Chondrocyte (in vitro differentiated cells): ENCODE measurements at places on chromosomes 2 and 18. TPM values are rescaled to one million over a fixed set of nuclear protein-coding genes. Genes with fewer than 3 reads are reported as not detected.

DES gene
- total RNA-seq, result 0.70 to 19.8 TPM (median 15.5 TPM) in 3 replicates

RBM44 gene
- 0.48 to 0.54 TPM (median 0.50 TPM) in 3 replicates for total RNA-seq

KHK gene
- 1.2 to 1.9 TPM (median 1.3 TPM) in 3 replicates for total RNA-seq

MROH2A gene
- total RNA-seq, result not detected in 3 replicates

SNORC gene
- total RNA-seq, result 2.1 to 3.4 TPM (median 2.2 TPM) in 3 replicates

GKN2 gene
- total RNA-seq, result not detected in 3 replicates

ALPG gene
- total RNA-seq, result not detected in 3 replicates

PROC gene
- 2.6 to 5.3 TPM (median 2.7 TPM) in 3 replicates for total RNA-seq

ST6GAL2 gene
- 144 to 319 TPM (median 144 TPM) in 3 replicates for total RNA-seq

GRCh38 chr2:182426918-182427240 lies at the start of gene PDE1A:
Gene PDE1A (minus strand): TSS chr2:182427036.
- no peak for DNase-seq

GRCh38 chr2:45622336-45623075 lies 11.4 kb upstream of the SRBD1 start:
- no peak for DNase-seq

DNA sequence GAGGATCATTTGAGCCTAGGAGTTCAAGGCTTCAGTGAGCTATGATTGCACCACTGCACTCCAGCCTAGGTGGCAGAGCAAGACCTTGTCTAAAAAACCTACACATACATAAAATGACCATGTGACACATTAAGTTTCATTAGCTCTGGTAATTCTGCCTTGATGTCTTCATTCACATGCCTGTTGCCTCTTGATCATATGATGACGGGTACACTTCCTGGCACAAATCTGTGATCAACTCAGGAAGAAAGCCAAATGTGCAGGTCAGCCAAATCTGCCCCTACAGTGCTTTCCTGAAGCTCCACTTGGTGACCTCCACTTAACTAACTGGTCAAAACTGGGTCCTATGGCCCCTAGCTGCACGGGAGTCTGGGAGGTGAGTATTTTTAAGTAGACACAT lies 54.4 kb upstream of the B3GNT7 start:
- no peak for DNase-seq

DNA sequence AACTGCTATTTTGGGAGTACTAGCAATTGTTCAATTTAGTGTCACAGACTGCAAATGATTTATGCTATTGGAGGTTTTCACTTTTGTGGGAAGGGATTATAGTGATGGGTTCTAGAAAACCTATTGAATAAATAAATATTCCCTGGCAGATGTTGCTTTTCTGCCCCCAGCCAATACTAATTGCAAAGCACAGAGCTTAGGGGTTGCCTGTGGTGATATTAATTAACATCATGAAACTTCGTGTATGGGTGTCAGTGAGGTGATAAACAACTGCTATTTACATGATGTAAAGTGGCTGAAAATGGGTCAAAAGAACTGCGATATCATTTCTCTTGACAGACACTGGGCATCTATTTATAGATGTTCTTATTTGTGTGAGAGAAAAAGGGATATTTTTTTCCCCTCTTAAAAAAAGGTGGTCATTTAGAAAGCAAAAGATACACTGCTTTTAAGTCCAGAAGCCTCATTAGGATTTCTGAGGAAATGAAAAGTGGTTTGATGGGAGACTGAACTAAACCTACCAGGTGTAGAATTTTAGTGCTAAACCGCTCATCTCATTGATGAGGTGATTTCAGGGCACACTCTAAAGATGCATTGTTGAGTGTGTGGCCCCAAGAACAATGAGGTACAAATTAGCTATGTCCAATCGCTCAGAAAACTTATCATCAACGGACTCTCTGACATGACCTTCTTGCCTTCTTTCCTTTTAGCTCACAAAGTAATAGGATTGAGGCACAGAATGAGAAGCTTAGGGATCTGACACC lies 116.7 kb upstream of the CHST9 start:
- no peak for DNase-seq

DNA sequence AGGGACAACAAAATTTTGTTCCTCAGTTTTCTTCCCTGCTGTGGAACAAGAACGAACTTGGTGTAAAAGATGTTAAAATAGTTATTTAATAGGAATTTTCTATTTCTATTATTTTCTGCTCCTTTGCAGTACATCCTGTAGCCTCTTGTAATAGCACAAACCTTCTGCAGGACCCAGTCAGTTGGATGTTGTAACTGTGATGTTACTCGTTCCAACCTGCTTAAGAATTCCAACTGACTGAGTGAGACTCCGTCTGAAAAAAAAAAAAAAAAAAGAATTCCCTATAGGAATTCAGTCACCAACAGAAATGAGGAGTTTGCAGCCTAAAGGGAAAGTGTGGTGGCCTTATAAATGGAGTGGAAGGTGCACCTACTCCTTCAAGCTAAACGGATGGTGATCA lies 46.4 kb upstream of the CDH20 start:
- no peak for DNase-seq

GRCh38 chr2:152425765-152426727 lies 91.1 kb downstream of the FMNL2 start:
- DNase-seq, result no peak

DNA sequence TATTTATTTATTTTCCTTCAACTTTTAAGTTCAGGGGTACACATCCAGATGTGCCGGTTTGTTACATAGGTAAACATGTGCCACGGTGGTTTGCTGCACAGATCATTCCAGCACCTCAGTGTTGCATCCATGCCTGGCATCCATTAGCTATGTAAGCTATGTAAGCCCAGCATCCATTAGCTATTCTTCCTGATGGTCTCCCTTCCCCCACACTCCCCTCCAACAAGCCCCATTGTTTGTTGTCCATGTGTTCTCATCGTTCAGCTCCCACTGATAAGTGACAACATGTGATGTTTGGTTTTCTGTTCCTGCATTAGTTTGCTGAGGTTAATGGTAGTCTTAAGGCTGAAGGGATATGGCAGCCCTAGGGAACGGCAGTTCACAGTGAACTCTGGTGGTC lies 203.4 kb downstream of the CTNNA2 start:
- no peak for DNase-seq

DNA sequence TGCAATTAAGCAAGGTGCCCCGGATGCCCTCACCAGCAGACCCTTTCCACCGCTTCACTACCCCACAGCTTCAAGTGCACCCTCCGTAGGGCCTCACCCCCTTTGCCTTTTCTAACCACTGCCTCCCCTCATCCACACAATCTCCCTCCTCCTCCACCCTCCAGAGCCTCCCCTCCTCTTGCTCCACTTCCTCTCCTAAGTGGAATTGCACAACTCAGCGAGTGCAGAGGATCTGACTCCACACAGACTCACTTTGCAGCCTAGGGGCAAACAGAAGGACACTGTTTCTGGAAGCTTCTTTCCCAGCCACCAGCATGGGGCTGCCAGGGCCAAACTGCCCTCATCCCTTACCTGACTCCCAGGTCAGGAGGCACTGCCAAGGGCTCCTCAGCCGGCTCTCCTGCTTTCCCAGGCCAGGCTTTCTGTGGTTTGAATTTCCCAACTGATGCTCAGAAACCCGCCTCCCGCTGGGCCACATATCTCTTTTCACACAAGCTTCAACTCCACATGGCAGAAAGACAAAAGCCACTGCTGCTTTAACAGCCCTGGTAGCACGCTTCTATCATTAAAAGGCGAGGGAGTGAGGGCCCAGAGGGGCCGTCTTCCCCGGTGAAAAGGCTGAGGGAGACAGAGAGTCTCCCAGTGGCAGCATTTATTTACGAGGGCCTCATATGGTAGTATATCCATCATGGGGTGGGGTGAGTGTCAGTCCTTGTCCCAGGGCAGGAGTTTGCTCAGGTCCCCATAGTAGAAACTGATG lies 74.7 kb upstream of the MGAT4A start:
- DNase-seq, result no peak

DNA sequence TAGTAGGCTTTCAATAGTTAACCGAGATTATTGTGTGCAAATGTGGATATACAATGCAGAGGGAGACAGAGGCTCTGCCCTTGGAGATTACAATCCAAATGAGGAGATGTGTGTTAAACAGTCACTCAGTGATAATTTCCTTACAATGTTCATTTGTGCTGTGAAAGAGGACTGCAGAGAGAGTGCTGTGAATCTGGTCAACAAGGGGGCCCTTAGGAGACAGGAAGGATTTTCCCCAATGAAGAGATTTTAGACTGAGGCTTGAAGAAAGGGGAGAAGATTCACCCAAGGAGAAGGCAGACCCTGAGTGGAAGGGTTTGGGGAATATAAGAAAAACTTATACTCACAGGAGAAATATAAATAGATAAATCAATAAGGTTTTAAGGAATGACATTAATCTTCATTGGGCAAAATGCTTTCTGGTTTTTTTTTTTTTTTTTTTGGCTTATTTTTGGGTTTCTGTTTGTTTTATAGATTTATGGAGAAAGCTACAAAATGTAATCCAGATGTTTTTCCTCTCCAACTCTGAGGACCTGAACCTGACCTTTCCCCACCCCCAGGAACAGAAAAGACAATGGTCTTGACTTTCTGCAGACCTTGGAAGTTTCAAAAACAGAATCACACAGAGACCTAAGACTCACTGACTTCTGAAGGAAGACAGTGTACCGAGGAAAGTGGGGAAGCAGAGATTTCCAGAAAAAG lies 151.3 kb upstream of the SERPINE2 start:
- no peak for DNase-seq

- no peak for DNase-seq
These were observed 12.1 kb downstream of the RNF144A start for GRCh38 chr2:6929196-6929819.

- DNase-seq, result no peak
These were observed 52.1 kb downstream of the SLC4A3 start for GRCh38 chr2:219679571-219679970.

DNA sequence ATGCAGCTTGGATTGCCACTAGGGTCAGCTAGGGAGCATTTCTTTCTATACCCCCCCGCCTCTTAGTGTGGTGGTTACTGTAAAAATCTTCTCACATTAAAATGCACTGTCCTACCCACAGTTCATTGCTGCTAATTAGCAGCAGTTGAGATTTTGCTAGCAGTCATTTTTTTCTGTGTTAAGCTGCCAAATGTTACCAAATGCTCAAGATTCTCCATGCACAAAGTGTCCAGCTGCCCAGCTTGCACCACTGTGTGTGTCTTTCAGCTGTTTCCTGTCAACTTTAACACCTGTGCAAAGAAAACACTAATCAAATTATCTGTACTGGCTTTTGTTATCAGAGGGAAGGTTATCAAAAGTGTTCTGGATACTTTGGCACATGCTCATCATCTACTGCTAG lies 679.3 kb downstream of the NR4A2 start:
- DNase-seq, result no peak

DNA sequence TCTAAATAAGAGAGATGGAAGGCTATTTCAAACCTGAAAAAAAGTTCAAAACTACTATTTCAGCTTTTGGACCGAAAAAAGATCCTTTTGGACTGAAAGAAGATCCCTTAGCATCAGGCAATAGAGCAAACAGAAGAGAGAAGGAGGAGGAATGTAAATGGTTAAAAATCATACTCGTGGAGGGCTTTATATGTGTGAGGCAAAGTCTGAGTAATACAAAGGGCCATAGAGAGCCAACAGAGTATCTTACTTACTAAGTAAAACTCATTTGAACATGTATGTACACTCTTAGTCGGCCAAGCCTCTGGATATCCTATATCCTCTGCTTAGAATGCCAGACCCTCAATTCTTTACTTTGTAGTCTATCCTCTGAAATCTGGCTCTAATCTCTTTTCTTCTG lies 55.7 kb downstream of the ITSN2 start:
- DNase-seq, result no peak

DNA sequence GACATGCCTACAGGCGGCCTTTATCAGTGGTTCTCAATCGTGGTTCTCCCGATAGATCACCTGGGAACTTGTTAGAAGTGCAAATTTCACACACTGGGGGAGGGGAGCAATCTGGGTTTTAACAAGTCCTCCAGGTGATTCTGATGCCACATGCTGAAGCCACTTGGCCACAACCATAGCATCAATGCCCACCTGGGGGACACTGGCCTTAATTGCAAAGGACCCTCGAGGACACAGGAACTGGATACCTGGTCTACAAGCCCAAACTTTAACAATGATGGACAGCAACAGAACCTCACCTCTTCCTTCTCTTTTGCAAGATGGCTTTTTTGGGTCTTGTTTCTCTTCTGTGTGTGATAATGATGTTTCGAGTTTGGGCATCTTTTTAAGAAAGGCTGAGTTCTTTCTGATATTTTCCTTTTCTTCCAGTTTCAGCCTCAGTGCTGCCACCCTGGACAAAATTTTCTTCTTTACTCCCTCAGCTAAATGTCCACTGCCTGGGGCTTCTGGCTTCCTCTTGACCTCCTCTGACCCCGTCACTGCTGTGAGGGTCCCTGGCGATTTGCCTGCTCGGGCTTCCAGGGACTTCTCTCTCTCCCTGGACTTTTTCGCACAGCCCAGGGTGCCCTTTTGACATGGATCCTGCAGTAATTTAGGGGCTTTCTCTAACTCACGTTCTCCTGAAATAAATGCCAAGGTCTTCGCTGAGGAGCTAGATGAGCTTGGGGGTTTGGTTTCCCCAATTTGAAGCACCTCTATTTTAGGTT lies 94.2 kb downstream of the ALPK2 start:
- no peak for DNase-seq

GRCh38 chr2:231934441-231935206 lies 8.4 kb upstream of the NPPC start:
- no peak for DNase-seq

GRCh38 chr2:37585295-37585908 lies 86.0 kb downstream of the CDC42EP3 start:
- DNase-seq, result no peak

- DNase-seq, result no peak
These were observed 25.0 kb downstream of the DCDC2C start for GRCh38 chr2:3728104-3729054.

DNA sequence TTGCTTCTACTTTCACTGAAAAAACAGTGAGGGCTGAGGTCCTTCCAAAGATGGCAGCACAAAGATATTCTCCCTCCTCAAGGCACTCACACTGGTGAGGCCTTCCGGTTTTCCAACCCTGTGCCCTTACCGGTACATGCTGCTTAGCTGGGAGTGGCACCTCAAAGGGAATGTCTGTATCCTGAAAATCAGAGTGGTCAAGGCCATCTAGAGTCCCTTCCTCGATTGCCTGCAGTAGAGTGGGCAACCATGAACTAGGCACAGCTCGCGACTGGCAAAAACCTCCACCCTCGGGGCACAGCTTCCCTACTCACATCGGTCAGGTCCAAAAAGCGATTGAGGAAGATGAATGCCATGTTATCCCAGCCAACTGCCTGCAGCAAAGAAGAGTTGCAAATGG lies 3.4 kb downstream of the KRTCAP3 start:
- DNase-seq, result no peak

DNA sequence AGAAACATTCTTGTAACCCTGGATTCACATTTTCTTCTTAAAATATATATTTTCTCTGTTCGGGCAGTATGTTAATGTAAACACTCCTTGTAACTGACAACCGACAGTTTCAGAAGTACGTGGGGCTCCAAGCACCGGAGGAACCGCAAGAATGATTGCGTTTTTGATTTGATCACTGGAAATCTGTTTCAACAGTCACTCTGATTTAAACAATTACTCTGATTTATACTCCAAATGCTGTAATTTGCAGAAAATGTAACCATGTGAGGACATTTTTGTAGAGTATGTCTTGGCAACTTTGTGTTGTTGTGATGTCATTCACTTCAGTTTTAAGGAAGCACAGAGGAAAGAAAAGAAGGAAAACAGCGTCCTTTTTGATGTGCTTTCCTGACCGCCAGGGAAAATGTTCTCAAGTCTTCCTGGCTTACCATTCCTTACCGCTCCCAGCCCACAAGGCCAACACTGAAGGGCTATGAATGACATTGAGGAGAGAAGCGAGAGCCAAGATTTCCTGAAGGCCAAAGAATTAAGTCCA lies 77.7 kb downstream of the APOB start:
- no peak for DNase-seq

- DNase-seq, result no peak
These were observed 110.9 kb downstream of the MTCL1 start for GRCh38 chr18:8816220-8816619.
